ENCODE measurements at places on chromosomes 5 and 9.

GRCh38 chr9:99605016-99605743 is 216.5 kb upstream of the NR4A3 start:
- H3K27me3 ChIP-seq: no peaks in the 10 kb centered on the region
- no peaks in the 10 kb centered on the region for H3K36me3 ChIP-seq
- no peaks in the 10 kb centered on the region for H3K4me1 ChIP-seq

GRCh38 chr9:92493749-92494387 is 11.6 kb upstream of the ASPN start:
- H3K4me3 ChIP-seq: no peak overlapping the region
- DNase-seq: no peak
- peaks cover 9% of the 10 kb centered on the region for H3K4me1 ChIP-seq
- H3K27me3 ChIP-seq: no peaks in the 10 kb centered on the region
- no peak overlapping the region for H3K27ac ChIP-seq
- no peaks in the 10 kb centered on the region for H3K36me3 ChIP-seq

DNA sequence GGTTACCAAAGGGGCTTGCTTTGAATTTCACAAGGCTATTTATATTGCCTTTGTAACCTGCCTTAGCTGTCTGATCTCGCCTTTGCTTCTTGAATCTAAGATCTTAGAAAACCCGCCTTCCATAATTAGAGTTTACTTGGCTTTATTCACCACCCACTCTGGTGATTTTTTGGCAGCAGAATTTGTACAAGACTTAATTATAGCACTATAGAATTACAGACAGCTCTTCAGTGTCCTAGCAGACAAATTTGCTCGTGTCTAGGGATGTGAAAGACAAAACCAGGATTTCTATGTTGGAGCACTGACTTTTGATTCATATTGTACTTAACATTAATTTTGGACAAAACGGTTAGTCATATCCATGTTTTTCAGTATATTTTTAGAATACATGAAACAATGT is 306.6 kb downstream of the ADGRV1 start:
- H3K4me3 ChIP-seq: no peak overlapping the region
- DNase-seq: no peak
- H3K36me3 ChIP-seq: no peaks in the 10 kb centered on the region
- no peak overlapping the region for H3K27ac ChIP-seq
- H3K4me1 ChIP-seq: no peaks in the 10 kb centered on the region

DNA sequence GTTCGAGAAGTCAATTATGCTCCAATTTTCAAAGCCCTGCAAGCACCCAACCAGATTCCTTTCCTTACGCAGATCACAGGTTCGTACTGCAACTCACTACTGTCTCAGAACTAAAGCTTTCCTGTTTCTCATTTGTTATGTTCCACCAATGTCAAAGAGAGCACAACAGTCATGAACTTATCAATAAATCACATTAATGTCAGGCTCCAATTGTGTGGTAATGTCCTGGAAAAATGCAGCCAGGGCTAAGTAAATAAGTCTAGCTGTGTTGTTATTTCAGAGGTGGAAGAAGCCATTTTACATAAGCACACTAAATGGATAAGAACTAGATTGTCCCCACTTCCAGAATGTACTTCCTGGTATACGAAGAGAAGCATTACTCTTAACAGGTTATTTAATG is 488.6 kb upstream of the PTGER4 start:
- no peak for DNase-seq
- H3K36me3 ChIP-seq: no peaks in the 10 kb centered on the region
- no peak overlapping the region for H3K4me3 ChIP-seq
- H3K27ac ChIP-seq: no peak overlapping the region

DNA sequence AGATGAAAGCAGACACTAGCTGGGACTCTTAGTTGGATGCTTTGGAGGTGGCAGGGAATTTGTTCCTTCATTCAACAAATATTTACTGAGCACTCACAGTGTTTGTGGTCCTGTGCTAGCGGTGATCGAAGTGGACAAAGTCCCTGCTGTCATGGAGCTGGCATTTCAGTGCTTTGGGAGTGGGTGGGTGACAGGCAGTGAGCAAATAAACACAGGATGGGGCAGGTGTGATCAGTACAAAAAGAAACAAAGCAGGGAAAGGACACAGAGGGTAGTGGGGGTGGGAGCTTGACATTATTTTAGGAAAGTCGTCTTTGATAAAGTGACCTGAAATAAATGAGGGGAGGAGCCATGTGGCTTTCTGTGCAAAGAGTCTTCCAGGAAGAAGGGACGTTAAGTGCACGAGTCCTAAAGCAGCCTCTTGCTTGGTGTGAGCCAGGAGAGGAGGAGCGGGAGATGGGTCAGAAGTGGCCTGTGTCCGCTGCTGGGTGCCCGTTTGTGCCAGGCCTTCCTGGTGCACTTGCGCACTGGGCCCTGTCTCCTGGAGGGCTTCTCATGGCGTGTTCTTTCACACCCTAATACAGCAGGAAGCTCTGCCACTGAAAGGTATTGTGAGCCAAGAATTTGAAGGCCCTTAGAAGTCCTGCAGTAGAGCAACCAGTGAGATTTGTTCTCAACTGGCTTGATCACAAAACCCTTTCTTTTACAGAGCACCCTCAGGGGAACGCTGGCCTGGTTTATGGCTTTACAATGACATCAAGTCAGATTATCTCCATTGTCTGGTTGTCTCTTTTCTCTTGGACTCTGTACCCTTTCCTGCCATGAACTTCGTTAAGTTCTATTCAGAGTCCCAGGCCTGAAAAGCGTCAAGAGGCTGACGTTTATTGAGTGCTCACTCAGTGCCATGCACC is 14.8 kb downstream of the NDST1 start:
- H3K4me1 ChIP-seq: peaks cover 56% of the 10 kb centered on the region
- no peak overlapping the region for H3K4me3 ChIP-seq
- no peak for DNase-seq
- peak overlapping the region; percentile 24 for H3K27ac ChIP-seq
- no peaks in the 10 kb centered on the region for H3K27me3 ChIP-seq
- peaks cover 6% of the 10 kb centered on the region for H3K36me3 ChIP-seq

DNA sequence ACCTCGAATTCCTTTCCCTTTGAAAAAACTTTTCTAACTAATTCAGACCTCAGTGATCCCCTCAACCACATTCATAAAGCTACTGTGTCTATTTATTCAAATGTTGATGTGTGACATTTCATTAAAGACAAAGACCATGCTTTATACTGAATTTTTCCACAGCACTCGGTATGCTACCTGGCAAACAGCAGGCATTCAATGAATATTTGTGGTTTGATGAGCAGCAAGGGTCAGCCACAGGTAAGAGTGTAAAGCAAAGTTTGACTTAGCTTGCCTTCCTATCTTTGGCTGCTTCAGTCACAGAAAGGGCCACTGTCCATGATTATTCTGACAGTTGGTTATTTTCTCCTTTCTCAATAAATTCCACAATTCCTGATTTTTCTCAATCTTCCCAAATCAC is 5.1 kb upstream of the CDC42SE2 start:
- peaks cover 16% of the 10 kb centered on the region for H3K4me1 ChIP-seq
- no peaks in the 10 kb centered on the region for H3K36me3 ChIP-seq
- no peaks in the 10 kb centered on the region for H3K27me3 ChIP-seq
- H3K4me3 ChIP-seq: no peak overlapping the region
- DNase-seq: no peak

- H3K27ac ChIP-seq: no peak overlapping the region
- DNase-seq: no peak
- H3K4me3 ChIP-seq: no peak overlapping the region
- no peaks in the 10 kb centered on the region for H3K27me3 ChIP-seq
These were observed 14.4 kb downstream of the POLK start for GRCh38 chr5:75526070-75526469.

- peaks cover 26% of the 10 kb centered on the region for H3K36me3 ChIP-seq
- peaks cover 55% of the 10 kb centered on the region for H3K4me1 ChIP-seq
- no peak overlapping the region for H3K4me3 ChIP-seq
- H3K27me3 ChIP-seq: no peaks in the 10 kb centered on the region
- DNase-seq: no peak
These were observed 3.6 kb downstream of the SMC5 start for GRCh38 chr9:70262366-70262765.
